ENCODE measurements at places on chromosomes 1 and 21.
A peak's percentile ranks its signal among the peaks of the same experiment; 100 is the strongest.

GRCh38 chr1:209912306-209912705 is 25.7 kb upstream of the SYT14 start:
- DNase-seq: no peak
- no peaks in the 10 kb centered on the region for H3K4me1 ChIP-seq
- no peak overlapping the region for H3K4me3 ChIP-seq
- H3K27me3 ChIP-seq: no peaks in the 10 kb centered on the region

DNA sequence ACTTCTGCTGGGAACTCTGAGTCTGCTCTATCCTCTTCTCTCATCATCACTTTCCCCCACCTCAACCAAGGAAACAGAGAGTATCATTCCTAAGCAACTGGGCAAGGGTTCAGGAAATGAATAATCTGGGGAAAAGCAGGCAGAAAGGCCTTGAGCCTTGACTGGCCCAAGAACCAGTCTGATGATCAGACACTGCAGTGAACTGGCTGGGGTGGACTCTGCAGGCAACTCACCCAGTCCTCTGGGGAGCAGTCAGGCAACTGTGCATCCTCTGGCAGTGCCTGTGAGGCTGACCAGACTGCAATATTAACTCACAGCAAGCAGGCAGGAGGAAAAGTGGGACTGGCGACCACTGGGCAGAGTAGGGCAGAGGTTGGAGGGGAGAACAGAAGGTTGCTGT is 991 bp downstream of the ANKRD35 start:
- no peak for DNase-seq
- peaks cover 17% of the 10 kb centered on the region for H3K4me1 ChIP-seq
- H3K4me3 ChIP-seq: no peak overlapping the region
- peaks cover 14% of the 10 kb centered on the region for H3K27me3 ChIP-seq
- no peak overlapping the region for H3K27ac ChIP-seq

DNA sequence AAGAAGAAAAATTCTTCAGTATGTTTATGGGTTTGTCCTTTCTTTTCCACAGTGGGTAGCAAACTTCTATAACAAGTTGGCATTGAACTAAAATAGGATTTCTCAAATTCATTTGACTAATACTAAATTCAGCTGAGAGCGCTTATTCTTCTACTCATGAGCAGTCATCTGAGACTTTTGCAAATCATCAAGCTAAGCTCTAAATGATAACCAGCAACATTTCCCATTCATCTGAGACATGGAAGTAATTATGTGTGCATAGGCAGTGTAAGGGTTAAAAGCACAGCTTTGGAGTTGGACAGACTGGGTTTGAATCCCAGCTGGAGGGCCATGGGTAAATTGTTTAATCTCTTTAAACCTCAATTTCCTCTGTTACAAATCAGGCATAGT is 18.3 kb upstream of the CNR2 start:
- DNase-seq: no peak
- no peak overlapping the region for H3K27ac ChIP-seq
- H3K36me3 ChIP-seq: no peaks in the 10 kb centered on the region
- no peak overlapping the region for H3K4me3 ChIP-seq
- H3K4me1 ChIP-seq: no peaks in the 10 kb centered on the region

GRCh38 chr21:24204641-24205040 is 1402.6 kb downstream of the MRPL39 start:
- H3K36me3 ChIP-seq: no peaks in the 10 kb centered on the region
- DNase-seq: no peak
- no peak overlapping the region for H3K4me3 ChIP-seq
- H3K4me1 ChIP-seq: no peaks in the 10 kb centered on the region
- H3K27ac ChIP-seq: no peak overlapping the region

DNA sequence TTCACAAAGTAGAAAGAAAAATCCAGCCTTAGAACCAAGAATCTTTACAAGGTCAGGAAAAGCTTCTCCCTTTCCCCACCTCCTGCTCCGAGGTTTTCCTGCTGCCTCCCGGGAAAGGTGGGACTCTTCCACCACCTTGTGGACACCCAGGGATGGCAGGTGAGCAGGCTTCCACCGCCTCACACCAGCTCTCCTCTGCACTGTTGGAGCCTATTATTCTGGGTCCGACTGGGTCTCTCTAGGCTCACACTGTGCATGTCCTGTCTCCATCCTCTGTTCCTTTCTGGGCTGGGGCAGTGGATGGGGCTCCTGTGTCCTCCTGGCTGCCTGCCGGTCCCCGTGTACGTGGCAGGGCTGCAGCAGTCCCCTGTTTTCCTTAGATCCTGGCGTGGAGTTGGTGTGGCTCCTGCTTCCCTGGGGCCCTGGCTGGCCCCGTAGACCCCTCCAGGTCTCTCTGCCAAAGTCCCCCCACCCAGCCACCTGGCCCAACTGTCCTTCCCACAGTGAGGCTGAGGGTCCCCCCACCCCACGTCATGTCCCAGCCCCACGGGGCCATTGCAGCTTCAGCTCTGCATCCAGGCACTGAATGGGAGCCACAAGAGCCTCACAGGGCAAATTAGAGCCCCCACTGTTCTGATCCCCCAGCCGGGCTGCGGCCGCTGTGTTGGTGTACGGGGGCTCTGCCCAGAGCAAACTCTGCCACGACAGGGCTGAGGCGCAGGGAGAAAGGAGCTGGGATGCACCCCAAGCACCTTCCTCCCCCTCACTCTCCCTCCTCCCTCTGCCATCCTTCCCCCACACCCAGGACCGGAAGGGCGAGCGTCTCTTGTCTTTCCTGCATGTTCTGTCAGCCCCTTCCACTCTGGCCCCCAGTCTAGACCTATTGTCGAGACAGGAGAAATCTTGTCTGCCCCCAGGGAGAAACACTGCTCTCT is 3.3 kb upstream of the SLC45A1 start:
- no peak overlapping the region for H3K4me3 ChIP-seq
- H3K4me1 ChIP-seq: peaks cover 29% of the 10 kb centered on the region
- H3K27ac ChIP-seq: no peak overlapping the region
- peaks cover 17% of the 10 kb centered on the region for H3K27me3 ChIP-seq
- no peaks in the 10 kb centered on the region for H3K36me3 ChIP-seq
- DNase-seq: peak; percentile 48

GRCh38 chr1:82830690-82831380 is 1030.1 kb downstream of the ADGRL2 start:
- H3K27ac ChIP-seq: no peak overlapping the region
- no peaks in the 10 kb centered on the region for H3K36me3 ChIP-seq
- H3K4me1 ChIP-seq: no peaks in the 10 kb centered on the region
- no peak overlapping the region for H3K4me3 ChIP-seq
- DNase-seq: peak; percentile 6

GRCh38 chr1:77538956-77539518 is 143.4 kb downstream of the ZZZ3 start:
- no peak for DNase-seq
- H3K27me3 ChIP-seq: no peaks in the 10 kb centered on the region
- H3K36me3 ChIP-seq: no peaks in the 10 kb centered on the region
- H3K27ac ChIP-seq: no peak overlapping the region

DNA sequence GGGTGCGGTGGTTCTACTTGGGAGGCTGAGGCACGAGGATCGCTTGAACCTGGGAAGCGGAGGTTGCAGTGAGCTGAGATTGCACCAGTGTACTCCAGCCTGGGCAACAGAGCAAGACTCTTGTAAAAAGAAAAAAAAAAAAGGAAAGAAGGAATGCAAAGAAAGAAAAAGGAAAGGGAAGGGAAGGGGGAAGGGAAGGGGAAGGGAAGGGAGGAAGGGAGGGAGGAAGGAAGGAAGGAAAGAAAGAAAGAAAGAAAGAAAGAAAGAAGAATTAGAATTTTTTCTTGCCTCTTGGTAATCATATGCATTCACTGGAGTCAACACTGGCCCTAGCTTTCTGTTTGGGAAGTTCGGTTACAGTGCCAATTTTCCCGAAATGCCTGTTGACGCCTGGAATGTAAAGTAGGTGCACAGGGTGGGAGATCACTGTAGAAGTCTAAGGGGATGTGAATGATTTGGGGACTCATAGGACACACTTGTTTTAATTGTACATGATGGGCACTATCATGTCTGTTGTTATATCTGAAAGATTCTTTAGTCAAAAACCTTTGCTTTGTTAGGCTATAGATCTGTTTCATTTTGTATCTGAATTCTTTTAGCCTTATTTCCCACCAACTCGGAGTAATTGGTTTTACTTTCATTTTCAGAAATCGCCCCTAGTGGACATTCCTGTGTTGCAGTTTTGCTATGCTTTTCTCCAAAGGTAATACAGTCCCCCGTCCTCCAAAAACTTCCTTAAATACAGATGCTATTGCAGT is 59.8 kb upstream of the MORC3 start:
- peak overlapping the region; percentile 50 for H3K4me3 ChIP-seq
- no peak overlapping the region for H3K27ac ChIP-seq
- peak; percentile 78 for DNase-seq
- no peaks in the 10 kb centered on the region for H3K27me3 ChIP-seq
- H3K36me3 ChIP-seq: peaks cover 26% of the 10 kb centered on the region
- peaks cover 9% of the 10 kb centered on the region for H3K4me1 ChIP-seq

DNA sequence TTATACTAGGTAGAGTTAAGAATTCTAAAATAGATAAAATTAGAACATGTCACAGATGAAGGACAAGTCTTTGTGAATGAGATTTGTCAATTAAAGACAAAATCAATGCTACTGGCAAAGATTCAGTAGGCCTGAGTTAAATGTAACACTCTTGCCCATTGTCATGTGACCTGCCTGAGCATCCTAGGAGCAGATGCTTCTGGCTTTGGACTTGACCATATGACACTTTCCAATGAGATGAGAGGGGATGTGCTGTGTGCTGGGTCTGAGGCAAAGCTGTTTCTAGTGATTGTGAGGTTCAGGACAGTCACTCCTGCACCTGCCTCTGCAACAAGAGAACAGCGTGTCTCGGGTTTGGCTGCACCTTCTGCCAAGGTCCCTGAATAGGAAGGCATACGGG is 144.9 kb downstream of the HIVEP3 start:
- no peaks in the 10 kb centered on the region for H3K36me3 ChIP-seq
- H3K27ac ChIP-seq: no peak overlapping the region
- H3K27me3 ChIP-seq: no peaks in the 10 kb centered on the region
- no peak overlapping the region for H3K4me3 ChIP-seq
- DNase-seq: no peak

DNA sequence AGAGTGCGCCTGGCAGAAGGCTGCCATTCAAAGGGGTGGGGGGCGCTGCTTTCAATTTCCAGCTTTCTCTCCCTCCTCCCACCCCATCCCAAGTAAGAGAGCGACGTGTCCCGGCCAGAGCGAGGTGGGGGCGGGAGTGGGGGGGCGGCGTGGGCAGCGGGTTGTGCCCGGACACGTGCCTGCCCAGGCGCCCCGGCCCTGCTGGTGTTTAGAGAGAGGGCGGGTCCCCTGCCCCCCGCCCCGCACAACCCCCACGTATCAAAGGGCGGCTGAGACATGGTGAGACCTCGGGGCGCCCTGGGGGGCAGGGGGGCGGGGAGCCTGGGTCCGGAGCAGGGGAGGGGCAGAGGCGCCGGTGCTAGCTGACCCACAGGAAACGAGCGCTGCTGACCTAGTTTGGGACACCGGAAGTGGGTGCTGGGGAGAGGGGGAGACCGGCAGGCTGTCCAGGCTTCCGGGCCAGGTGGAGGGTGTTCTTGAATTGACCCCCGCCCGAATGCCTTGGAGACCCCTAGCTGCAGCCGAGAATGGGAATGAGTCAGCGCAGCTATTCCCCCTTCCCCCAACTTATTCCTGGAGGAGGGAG is 1.3 kb downstream of the ZBTB7B start:
- peaks cover 3% of the 10 kb centered on the region for H3K36me3 ChIP-seq
- no peaks in the 10 kb centered on the region for H3K27me3 ChIP-seq
- peak overlapping the region; percentile 73 for H3K4me3 ChIP-seq
- H3K4me1 ChIP-seq: peaks cover 81% of the 10 kb centered on the region
- no peak for DNase-seq

DNA sequence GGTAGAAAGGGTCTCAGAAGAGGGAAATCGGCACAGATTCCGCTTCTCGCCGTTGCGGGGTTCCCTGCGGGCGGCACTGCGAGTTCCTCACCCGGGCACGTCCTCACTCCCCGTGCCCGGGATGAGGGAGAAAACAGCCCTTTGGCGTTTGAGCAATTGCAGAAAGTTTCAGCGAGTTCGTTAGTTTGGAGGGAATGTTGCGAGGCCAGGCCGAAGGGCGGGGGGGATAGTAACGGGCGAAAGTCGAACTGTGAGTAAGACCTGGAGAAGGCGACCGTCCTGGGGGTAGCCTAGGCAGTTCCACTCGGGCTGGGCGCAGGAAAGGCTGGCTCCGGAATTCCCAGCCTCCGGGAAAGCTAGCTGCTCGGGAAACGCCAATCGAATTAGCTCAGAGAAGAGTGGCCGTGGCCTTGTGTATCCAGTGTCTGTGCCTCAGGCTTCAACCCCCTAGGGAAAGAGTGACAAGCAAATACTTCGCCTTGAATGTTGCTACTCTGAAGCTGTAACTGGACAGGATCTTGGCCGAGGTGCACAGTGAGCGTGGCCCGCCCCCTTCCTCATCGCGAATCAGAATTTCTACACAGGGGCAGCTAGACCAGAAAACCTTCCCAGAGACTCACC is 787 bp downstream of the PTGFR start:
- peaks cover 15% of the 10 kb centered on the region for H3K27me3 ChIP-seq
- no peaks in the 10 kb centered on the region for H3K36me3 ChIP-seq
- H3K4me3 ChIP-seq: no peak overlapping the region
- no peaks in the 10 kb centered on the region for H3K4me1 ChIP-seq

GRCh38 chr1:6507461-6507911 is 16.0 kb upstream of the PLEKHG5 start:
- no peaks in the 10 kb centered on the region for H3K36me3 ChIP-seq
- no peak overlapping the region for H3K4me3 ChIP-seq
- no peak for DNase-seq
- no peaks in the 10 kb centered on the region for H3K4me1 ChIP-seq

DNA sequence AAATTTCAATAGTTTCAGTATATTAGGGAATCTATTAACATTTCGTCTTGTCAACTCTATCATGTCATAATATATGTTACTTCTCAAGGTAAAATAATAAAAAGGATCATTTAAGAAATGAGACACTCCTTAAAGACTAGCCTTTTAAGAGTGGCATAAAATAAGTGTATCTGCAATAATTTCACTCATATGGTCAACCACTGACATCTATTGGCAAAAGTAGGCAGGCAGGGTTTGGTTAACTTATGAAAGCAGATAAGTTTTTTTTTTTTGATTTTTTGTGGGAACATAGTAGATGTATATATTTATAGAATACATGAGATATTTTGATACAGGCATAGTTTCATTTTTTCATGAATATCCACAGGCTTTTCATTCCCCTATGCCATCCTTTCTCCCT is 5.5 kb upstream of the RGS21 start:
- no peak for DNase-seq
- no peaks in the 10 kb centered on the region for H3K36me3 ChIP-seq
- no peaks in the 10 kb centered on the region for H3K4me1 ChIP-seq

- no peaks in the 10 kb centered on the region for H3K36me3 ChIP-seq
- H3K27me3 ChIP-seq: no peaks in the 10 kb centered on the region
- H3K4me3 ChIP-seq: no peak overlapping the region
- no peak for DNase-seq
Measured at GRCh38 chr1:178634445-178634844, 90.6 kb upstream of the RALGPS2 start.

DNA sequence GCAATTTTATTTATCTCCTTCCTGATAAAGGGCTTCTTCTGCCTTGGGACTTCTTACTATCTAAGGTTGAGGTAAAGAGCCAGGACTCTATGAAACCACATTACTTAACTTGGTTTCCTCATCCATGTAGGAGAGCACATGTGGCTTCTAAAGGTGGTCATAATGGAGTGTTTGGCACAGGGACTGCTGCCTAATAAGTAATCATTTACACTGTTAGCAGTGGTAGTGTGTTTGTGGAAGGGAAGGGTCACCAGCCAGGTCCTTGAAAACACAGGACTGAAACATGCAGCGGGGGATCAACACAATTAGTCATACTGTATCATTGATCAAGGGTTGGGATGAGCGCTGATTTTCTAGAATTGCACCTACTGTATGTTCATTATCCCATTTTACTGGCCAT is 59.6 kb downstream of the UCK2 start:
- no peak for DNase-seq
- no peaks in the 10 kb centered on the region for H3K4me1 ChIP-seq
- H3K36me3 ChIP-seq: no peaks in the 10 kb centered on the region
- no peaks in the 10 kb centered on the region for H3K27me3 ChIP-seq
- no peak overlapping the region for H3K27ac ChIP-seq

Data from CD4-positive, alpha-beta T cell (primary cell).